ENCODE measurements at places on chromosomes 1 and 21.

GRCh38 chr1:116769561-116769977 is 15.3 kb downstream of the CD2 start:
- peak; percentile 31 for DNase-seq

GRCh38 chr1:223423641-223424233 is 30.5 kb downstream of the CCDC185 start:
- peak; percentile 66 for DNase-seq

DNA sequence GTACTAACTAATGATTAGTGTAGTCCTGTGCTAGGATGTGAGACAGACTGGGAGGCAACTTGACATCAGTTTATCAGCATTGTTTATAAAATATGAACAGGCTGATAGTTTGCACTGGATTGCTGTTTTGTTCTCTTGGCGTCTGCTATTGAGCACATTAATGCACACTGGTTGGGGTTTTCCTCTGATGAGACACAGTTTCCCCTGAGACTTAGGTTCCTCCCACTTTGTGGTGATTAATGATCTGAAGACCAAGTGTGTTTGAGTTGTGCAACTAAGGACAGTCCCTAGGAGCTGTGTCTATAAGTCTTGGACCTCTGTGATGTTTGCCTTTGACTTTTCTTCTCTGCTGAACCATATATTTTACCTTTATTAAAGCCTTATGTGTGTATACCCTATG is 1015.4 kb downstream of the AMY1C start:
- DNase-seq: no peak

DNA sequence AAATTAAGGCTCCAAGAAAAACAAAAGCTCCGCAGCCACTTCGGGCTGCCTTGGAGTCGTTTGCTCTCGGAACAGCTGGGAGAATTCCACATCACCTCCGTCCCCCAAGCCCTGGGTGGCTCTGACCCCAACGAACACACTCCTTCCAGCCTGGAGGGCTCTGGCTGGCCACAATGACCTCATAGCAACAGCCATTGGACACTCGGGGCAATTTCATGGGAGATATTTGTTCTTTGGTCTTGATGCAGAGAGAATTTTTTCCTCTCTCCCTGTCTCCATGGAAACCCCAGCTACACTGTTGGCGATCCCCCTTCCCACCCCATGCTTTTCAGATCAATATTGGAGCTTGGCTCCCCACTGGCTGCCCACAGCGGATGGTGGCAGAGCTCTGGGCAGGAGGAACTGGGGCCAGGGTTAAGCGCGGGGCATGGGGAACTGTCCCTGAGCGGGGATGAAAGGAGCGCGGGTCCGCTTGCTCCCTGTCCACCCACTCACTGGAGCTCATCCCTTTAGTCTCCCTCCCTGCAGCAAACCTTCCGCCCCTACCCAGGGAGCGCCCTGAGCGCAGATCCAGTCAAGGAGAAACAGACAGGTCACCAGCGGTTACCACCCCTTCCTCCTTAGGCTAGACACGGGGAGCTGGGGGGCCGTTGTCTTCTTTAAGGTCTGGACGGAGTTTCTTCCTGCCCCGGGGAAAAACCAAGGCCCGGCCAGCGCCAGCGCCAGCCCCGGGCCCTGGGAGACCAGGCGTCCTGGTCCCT is 1.2 kb downstream of the WNT4 start:
- no peak for DNase-seq

- DNase-seq: peak; percentile 27
Observed at GRCh38 chr1:47709872-47710231, 272.0 kb downstream of the FOXD2 start.

DNA sequence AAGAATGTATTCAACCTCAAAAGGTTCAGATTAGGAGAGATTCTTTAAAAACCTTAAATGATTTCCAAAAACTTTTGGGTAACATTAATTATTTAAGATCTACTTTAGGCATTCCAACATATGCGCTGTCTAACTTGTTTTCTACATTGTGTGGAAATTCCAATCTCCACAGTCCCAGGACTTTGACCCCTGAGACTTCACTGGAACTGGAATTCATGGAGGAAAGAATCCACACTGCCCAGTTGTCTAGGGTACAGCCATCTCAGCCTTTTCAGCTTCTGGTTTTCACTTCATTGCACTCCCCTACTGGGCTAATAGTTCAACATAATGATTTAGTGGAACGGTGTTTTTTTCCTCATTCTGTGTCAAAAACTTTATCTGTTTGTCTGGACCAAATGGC is 161.5 kb downstream of the IER5 start:
- no peak for DNase-seq

- DNase-seq: peak; percentile 25
Observed at GRCh38 chr1:201828217-201828819, 639 bp upstream of the IPO9 start.

- no peak for DNase-seq
Observed at GRCh38 chr21:42552407-42553336, 39.0 kb downstream of the SLC37A1 start.
